T-helper 22 cell (primary cell): ENCODE measurements at places on chromosomes 11 and 22.

GRCh38 chr11:123509737-123510578 lies 79.9 kb downstream of the GRAMD1B start:
- DNase-seq: no peak

DNA sequence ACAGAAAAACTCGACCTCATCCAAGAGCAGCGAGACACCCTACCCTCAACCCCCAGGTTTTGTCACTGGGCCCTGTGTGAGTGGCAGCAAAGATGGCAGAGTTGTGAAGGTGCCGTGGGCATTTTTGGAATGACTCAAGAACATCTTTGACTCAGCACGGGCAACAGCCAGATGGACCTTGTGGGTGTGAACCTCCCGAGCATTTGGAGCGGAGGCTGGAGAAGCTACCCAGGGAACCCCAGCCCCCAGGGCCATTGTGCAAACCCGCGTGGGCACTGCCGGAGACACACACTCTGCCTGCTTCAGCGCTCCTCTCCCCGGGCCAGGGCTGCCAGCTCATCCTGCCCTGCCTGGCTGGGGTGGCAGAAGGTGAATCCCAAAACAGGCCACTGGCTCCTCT lies 66.1 kb downstream of the PANX1 start:
- DNase-seq: no peak

GRCh38 chr11:74462631-74463030 lies 4.7 kb downstream of the KCNE3 start:
- no peak for DNase-seq

- DNase-seq: no peak
Measured at GRCh38 chr22:30187529-30188407, 58.8 kb downstream of the LIF start.

GRCh38 chr11:61328351-61328750 lies 4.6 kb downstream of the DDB1 start:
- no peak for DNase-seq
